ENCODE measurements at places on chromosomes 7 and 10.

GRCh38 chr10:3790858-3791257 is 5.8 kb upstream of the KLF6 start:
- no peak for DNase-seq

DNA sequence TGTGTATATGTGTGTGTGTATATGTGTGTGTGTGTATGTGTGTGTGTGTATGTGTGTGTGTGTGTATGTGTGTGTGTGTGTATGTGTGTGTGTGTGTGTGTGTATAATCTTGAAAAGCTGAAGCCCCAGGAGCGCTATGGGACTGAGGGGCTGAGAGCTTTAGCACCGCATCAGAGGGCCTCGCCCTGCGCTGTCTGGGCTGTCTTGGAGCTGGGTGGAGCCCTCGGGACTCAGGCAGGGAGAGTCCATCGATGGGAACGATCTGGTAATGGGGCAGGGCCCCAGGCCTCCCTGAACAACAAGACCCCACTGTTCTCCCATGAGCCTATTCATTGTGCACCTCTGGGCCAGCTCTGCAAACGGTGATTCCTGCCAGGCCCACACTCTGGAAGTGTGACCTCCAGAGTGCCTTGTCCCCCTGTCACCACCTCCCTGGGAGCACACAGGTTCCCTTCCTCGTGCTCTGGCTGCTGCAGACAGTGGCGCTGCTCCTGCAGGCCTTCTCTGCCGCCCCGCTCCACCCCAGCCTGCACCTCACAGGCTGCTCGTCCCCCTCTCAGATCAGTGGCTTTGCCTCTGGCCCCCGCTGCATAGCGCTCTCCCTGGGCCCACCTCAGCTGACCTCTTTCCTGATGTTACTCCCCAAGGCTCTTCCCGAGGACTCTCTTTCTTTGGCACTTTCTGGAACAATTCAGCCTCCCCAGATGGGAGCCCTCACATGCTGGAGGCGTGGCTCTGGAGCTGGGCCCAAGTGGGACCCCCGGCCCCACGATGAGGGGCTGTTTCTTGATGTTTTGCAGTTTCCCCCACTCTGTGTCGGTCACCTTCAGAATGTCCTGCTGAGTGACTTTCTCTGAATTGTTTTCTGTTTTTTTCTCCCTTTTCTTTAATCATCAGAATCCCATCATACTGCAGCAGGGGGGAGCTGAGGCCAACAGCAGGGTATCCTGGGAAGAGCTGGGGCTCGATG is 542.2 kb upstream of the FOXK1 start:
- DNase-seq = no peak

- no peak for DNase-seq
Observed at GRCh38 chr7:26090927-26091519, 61.0 kb upstream of the NFE2L3 start.

DNA sequence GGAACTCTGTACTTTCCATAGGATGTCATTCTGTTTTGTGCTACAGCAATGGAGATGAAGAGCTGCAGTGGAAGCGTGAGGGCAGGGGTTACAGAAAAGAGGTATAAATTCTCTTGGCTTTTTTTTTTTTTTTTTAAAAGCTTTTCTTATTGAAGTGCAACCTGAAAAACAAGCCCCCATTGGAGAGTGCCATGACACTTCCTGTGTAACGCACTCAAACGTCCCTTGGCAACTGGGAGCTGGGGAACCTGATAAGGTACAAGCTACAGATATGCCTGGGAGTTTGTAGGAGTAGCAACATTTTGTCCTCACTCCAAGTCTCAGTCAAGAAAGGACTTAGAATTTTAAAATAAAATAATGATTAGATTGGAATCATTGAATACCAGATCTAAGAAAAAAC is 512.1 kb downstream of the RPS24 start:
- DNase-seq = no peak

- DNase-seq = no peak
Observed at GRCh38 chr10:69538461-69538860, 34.8 kb downstream of the NEUROG3 start.

DNA sequence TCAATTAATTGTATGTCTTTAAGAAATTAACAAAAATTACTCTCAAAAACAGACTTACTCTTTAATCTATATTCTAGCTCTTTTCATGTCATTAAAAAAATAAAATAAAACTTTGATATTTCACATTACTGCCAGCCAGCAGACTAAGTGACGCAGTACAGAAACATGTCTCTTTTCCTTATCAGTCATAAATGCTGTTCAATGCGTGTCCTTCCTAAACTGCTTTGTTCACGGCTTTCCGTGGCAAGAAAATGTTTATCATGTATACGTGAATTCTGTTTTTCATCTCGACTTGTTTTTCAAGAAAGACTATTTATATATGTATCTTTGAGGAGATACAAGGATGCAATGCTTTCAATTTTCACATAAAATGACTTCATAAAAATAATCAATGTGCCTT is 182.4 kb downstream of the DOCK4 start:
- DNase-seq = no peak

- no peak for DNase-seq
Observed at GRCh38 chr7:452791-453455, 66.7 kb downstream of the PDGFA start.

- peak; percentile 68 for DNase-seq
Observed at GRCh38 chr10:119541459-119542356, 811 bp downstream of the RGS10 start.

- no peak for DNase-seq
Observed at GRCh38 chr10:43890124-43890523, 241.4 kb upstream of the ZNF32 start.

GRCh38 chr7:374706-375311 is 84.8 kb downstream of the FOXL3 start:
- no peak for DNase-seq

Data from stimulated activated naive CD4-positive, alpha-beta T cell treated with Interleukin-2 at 50 U/mL for 16 hours (primary cell).